NCI-H524 (cell line): ENCODE measurements at places on chromosomes 3 and 15.
A peak's percentile ranks its signal among the peaks of the same experiment; 100 is the strongest.

GRCh38 chr3:37652851-37653250, 208.8 kb upstream of the CTDSPL start:
- DNase-seq = no peak

DNA sequence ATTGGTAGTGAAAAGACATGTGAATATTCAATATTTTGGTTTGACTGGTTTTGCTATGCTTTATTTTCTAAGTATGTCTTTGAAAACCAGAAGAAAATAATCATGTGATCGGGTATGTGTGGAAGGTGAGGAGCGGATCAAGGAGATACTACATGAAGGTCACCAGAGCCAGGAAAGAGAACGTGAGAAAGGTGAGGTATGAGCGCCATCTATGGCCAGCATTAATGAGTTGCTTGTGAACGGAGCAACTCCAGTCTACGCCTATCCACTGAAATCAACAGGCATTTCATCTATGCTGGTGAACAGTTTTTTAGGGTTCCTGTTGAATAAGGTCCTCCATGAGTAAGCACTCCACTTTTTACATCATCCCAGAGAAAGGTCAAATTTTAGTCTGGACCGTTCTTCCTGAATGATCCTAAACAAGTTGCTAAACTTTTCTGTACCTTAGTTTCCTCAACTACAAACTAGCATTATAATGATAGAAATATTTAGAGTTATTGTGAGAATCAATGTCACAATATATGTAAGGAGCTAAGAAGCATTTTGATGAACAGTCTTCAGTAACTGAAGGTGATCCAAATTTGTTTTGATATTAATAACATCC, 1435.2 kb upstream of the CADM2 start:
- DNase-seq = peak; percentile 72

GRCh38 chr3:126028096-126028495, 55.8 kb downstream of the SLC41A3 start:
- DNase-seq = no peak

- no peak for DNase-seq
These were observed 45.2 kb downstream of the ATP2B2 start for GRCh38 chr3:10459954-10460754.

DNA sequence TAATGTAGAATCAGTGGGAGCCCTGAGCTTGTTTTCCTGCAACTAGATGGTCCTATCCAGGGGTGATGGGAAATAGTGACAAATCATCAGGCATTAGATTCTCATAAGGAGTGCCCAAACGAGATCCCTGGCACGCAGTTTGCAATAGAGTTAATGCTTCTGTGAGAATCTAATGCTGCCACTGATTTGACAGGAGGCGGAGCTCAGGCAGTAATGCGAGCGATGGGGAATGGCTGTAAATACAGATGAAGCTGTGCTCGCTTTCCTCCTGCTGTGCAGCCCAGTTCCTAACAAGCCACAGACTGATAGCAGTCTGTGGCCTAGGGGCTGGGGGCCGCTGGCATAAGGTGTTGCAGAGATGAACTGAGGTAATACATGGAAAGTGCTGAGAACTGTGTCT, 28.3 kb upstream of the TMEM42 start:
- DNase-seq = no peak

GRCh38 chr15:66016199-66016598, 146.9 kb downstream of the RAB11A start:
- DNase-seq = no peak

GRCh38 chr3:59992578-59992977, 942.8 kb upstream of the CFAP20DC start:
- no peak for DNase-seq

DNA sequence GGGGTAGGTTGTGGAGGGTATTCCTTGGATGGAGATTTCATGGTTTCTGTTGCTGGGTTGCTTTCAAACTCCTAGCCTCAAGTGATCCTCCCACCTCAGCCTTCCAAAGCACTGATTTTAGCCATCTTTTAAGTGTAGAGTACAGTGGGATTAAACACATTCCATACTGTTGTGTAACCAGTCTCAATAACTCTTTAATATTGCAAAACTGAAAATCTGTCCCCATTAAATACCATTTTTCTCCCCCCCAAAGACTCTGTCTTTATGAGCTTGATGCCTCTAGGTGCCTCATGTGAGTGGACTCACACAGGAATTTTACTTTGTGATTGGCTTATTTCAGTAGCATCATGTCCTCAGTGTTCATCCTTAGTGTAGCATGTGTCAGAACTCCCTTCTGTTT, 74.7 kb upstream of the ATP10A start:
- no peak for DNase-seq

DNA sequence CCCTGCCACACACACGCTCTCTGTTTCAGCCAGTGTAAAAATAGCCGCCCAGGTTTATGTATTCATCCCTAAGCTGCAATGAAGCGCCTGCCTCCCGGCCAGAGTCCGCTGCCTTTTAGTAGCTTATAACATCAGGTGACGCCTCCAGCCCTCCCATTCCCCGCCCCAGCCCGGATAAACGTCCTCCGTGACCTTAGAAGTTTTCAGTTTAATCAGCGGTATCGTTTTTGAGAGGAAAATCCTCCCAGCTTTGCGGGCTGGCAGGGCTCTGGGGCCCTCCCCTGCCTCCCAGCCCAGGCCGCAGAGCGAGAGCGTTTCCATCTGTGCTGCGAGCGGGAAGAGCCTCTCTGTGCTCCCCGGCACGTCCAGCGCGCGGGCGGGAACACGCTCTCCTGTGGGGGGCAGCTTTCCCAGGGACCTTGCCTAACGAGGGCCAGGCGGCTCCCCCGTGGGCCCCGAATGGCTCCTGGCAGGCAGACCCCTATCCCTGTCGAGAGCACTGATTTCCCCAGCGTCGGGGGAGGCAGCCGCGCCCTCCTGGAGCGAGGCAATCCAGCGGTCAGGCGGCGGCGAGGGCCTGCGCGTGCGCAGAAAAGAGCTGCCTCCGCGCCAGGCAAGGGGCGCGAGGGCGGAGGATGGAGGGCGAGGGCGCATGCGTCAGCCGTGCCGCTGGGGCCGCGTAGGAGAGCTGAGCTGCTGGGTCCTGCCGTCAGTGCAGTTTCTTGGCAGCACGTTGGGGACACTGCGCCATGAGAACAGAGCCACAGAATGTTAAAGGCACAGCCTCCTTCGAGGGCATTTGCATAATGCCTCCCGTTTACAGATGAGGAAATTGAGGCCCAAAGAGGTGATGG, 71.1 kb downstream of the CCNL1 start:
- no peak for DNase-seq

DNA sequence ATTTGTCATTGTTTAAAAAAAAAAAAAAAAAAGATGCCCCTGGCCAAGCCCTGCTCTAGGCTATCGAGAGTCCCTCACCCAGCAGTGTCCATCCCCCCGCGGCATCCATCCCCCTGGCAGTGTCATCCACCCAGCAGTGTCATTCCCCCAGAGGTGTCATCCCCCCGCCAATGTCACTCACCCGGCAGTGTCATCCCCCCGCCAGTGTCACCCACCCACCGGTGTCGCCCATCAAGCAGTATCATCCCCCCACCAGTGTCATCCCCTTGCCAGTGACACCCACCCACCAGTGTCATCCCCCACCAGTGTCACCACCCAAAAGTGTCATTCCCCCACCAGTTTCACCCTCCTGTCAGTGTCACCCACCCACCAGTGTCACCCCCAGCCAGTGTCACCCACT, 99.3 kb upstream of the PRR20G start:
- DNase-seq = no peak

DNA sequence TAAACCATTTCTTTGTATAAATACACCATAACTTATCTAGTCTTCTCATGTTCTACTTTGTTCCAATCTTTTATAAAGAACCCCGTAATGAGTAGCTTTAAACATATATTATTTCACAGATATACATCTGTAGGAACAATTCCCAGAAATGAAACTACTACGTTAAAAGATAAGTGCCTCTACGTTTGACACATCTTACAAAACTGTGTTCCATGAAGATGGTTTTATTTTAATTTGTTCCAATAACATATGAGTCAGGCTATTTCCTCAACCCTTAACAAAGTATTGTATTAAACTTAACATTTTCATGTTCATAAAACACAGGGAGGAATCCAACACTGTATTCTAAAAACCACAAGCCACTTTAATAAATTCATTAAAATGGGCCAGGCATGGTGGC, 52.9 kb downstream of the TRPM7 start:
- no peak for DNase-seq

DNA sequence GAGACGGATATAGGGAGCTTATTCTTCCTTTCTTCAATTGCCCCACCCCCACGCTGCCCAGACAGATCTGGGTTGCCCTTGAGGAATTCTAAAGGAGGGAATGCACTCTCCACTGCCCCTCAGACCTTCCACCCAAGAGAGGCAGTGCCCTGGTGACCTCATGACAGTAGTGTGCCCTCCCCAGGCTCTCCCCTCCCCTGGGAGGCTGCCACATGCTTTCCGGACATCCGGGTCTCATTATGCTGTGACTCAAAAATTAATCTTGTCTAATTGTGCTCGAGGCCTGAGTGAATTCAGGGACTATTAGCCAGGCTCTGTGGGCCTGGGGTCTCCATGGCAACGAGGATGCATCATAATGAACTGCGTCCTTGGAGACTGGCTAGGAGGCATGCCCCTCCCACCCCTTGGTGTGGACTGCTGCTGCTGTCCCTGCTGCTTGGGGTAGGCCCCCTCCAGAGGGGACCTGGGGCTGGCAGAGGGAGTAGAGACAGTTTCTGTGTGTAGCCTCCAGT, 20.8 kb downstream of the CORO2B start:
- DNase-seq = peak; percentile 97
